ENCODE measurements at places on chromosomes 4 and X.

DNA sequence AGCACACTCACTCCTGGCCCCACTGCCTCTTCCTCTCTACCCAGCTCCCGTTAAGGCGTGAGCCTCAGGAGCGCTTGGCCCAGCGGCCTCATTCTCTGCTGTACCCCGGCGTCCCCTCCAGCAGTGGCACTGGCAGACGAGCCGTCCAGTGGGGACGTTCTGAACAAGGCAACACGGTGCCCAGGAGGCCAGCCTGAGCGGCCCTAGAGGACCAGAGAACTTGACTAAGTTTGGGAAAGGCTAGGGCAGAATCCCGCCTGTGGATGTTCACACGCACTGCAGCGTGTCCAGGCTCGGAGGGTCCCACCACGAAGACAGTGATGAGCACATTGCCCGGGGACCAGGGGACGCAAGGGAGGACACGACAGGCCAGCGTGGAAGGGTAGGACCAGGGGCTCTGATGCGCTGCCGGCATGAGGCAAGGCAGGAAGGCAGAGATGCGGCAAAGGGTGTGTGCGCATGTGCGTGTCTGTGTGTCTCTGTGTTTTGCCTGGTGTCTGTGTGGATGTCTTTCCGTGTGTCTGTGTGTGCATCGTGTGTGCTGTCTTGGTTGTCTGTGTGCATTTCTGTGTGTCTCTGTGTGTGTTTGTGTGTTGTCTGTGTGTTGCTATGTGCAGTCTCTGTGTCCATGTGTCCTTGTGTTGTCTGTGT lies 89.4 kb downstream of the ABLIM2 start:
- DNase-seq = no peak

DNA sequence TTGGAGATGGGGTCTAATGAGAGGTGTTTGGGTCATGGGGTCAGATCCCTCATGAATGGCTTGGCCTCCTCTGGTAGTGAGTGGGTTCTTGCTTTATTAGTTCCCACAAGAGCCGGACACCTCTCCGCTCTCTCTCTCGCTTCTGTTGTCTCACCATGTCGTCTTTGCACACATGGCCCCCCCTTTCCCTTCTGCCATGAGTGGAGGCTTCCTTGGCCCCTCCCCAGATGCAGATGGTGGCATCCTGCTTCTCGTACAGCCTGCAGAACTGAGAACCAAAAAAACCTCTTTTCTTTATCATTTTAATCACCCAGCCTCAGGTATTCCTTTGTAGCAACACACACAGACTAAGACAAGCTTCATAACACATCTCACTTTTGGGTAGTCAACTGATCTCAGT lies 49.6 kb upstream of the SPRY1 start:
- DNase-seq = no peak

DNA sequence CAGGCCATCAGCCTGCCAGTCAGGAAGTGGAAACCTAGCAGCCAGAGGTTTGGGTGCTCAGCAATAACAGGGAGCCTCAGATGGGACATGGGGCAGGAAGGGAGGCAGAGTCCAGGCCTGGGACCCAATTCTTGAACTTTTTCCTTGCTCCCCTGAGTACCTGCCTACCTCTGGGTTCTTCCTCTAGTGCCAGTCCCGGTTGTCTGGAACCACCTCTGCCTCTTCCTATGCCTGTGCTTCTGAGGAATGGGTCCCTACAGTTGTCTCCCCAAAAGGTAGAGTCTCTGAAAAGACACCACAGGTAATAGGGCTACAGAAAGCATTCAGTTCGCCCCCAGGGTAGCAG lies 212.4 kb upstream of the MAMLD1 start:
- DNase-seq = no peak

- DNase-seq = no peak
Observed at GRCh38 chr4:153543351-153543750, 77.2 kb downstream of the TMEM131L start.

GRCh38 chr4:15958562-15958961 lies 4.4 kb downstream of the FGFBP2 start:
- DNase-seq = no peak

DNA sequence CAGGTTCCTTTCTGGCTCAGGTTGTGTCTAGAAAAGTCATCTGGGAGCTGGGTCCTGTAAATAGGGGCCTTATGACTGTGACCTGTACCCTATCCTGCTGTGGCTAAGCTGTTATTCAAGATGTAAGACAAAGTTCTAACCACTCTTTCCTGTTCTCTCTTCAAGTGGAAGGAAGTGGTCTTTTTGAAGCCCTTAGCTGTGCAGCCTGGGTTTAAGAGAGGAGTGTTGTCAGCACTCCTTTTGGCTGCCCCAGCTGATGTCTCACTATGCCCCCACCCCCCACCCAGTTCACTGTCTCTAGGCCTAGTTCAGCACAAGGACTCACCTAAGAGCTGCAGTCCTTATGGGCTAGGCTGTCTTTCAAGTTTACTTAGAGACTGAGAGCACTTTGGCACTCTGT lies 1069.5 kb downstream of the FAM133A start:
- no peak for DNase-seq

DNA sequence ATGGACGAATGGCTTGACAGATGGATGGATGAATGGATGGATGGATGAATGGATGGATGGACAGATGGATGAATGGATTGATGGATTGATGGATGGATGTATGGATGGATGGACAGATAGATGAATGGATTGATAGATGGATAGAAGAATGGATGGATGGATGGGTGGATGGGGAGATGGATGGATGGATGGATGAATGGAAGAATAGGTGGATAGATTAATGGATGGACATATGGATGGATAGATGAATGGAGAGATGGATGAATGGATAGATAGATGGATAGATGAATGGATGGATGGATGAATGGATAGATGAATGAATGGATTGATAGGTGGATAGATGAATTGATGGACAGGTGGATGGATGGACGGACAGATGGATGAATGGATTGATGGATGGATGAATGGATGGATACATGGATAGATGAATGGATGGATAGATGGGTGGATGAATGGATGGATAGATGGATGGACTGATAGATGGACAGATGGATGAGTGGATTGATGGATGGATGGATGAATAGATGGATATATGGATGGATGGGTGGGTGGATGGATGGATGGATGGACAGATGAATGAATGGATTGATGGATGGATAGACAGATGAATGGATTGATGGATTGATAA lies 33.9 kb downstream of the PSAPL1 start:
- DNase-seq = no peak

DNA sequence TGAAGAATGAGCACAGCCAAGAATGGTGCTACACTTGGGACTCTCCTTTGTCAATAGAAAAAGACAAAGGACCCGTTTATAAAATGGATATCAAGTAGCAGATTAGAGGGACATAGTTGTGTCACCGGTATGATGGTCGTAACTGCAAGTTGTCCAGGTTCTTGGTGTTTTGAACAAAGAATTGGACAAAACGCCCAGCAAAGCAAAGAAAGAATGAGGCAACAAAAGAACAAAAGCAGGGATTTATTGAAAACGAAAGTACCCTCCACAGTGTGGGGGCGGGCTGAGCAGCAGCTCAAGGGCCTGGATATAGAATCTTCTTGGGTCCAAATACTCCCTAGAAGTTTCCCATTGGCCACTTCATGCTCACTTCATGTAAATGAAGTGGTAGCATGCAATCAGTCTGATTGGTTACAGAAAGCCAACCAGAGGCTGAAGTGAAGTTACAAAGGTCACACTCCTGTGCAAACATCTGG lies 54.7 kb downstream of the SHROOM3 start:
- DNase-seq = no peak

Measured in stimulated activated CD8-positive, alpha-beta memory T cell treated with anti-CD3 and anti-CD28 coated beads, Interleukin-4, amount 100 ng/mL, for 4 hours (primary cell).